CD4-positive, alpha-beta T cell treated with Interleukin-15 for 1 hour (primary cell): ENCODE measurements at places on chromosomes 12 and 14.

GRCh38 chr14:67050896-67051295 lies 138.3 kb upstream of the GARIN2 start:
- no peak for DNase-seq

GRCh38 chr14:59728304-59728703 lies 142.3 kb downstream of the RTN1 start:
- DNase-seq: no peak

GRCh38 chr14:59490756-59491155 lies 6.4 kb downstream of the JKAMP start:
- DNase-seq: no peak

DNA sequence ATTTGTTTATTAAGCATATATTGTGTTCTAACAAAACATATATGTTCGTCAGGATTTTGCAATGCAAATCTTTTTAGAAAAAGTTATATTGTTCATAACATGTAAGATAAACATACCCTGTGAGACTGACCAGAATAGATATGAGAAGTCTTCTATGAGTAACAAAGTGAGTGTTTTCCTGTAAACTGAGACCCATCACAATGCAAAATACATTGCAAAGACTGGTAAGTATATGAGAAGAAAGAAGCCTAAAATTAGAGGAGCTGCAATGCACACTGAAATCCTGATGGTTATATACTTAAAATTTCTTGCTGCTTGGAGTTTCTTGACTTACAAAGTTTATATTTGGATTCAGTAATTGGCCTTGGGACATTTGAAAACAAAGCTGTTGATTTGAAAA lies 6.0 kb downstream of the HMGA2 start:
- DNase-seq: no peak

GRCh38 chr12:10304161-10304574 lies 3.5 kb upstream of the KLRD1 start:
- no peak for DNase-seq
